ENCODE measurements at places on chromosomes 11 and 22. TPM values are rescaled to one million over a fixed set of nuclear protein-coding genes. Genes with fewer than 3 reads are reported as not detected.
A peak's percentile ranks its signal among the peaks of the same experiment; 100 is the strongest.

DNA sequence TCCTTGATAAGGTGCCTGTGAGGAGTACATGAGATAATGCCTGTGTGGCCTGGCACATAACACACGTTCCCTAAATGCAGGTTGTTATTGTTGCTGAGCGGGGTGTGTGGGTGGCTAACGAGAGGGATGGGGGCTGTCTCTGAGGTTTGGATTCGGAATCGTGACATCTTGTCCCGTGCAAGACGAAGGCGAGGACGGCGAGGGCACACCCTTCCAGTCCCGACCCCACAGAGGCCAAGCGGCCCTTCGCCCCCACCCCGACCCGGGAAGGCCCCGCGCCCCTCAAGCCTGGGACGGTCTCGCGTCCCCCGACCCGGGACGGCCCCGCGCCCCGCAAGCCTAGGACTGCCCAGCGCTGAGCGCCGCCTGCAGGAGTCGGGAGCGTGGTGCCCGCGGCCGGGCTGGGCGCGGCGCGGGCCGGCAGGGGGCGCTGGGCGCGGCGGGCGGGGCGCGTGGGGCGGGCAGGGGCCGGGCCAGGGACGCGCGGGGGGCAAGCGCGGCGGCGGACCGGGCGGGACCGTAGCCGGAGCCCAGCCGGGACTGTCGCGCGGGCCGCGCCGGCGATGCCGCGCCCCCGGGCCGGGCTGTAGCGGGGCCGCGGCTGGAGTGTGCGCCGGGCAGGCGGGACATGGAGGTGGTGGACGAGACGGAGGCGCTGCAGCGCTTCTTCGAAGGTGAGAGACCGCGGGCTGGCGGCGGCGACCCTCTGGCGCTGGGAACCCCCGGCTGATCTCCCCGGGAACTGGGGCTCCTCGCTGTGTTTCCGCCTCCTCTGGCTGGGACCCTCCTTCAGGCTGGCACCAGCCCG, at the start of gene MYRF:
Gene MYRF (plus strand): TSS at position 520 of the 808 bp plus-strand sequence. CDS start 109 bp downstream, at position 629.
- DNase-seq = peak; percentile 74

GRCh38 chr11:117039900-117040299, 58.3 kb downstream of the SIK3 start:
- DNase-seq = no peak

The VPS37C gene
- 5.9 TPM for total RNA-seq

- no peak for DNase-seq
These were observed 6.2 kb downstream of the TEAD1 start for GRCh38 chr11:12680246-12680939.

- peak; percentile 66 for DNase-seq
These were observed 18.8 kb upstream of the CDKN1C start for GRCh38 chr11:2904153-2905052.

DNA sequence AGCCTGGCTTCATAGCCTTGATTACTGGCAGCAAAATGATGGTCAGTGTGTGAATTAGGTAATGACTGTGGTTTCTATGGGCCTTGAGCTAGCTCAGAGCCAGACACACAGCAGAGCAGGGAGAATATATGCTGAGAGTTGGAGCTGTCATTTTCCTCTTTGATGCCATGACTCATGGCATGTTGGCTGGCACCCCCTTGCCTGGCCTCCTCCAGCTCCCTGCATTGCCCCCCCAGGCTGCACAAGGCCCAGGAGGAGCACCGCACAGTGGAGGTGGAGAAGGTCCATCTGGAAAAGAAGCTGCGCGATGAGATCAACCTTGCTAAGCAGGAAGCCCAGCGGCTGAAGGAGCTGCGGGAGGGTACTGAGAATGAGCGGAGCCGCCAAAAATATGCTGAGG, 20.3 kb upstream of the RRM1 start:
- no peak for DNase-seq

- DNase-seq = no peak
These were observed 36.0 kb downstream of the DEPDC5 start for GRCh38 chr22:31789803-31790202.

GRCh38 chr11:7609015-7609414, 64.3 kb downstream of the CYB5R2 start:
- DNase-seq = no peak

DNA sequence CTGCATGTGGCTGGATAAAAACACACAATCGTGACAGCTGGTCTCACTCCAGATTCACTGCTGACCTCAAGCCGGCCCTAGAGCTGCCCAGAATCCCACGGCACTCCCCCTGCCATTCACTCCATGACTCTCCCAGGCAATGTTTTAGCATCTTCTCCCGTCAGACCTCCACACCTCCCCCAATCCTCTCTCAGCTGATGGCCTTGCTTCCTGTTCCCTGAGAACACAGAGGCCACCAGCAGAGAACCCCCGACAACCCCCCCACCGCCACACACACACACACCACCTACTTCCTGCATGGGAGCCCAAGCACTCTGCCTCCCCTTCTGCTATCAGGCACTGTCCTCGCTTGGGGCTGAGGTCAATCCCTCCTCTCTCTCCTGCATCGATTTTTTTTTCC, 9.3 kb downstream of the TNKS1BP1 start:
- DNase-seq = no peak

Data from left lobe of liver (tissue), 2 donors.